ENCODE measurements at places on chromosomes 7 and 10.

GRCh38 chr7:89085580-89085979, 290.0 kb upstream of the TEX47 start:
- no peaks in the 10 kb centered on the region for H3K27me3 ChIP-seq
- H3K36me3 ChIP-seq, result no peaks in the 10 kb centered on the region
- H3K4me3 ChIP-seq, result no peak overlapping the region
- no peak for DNase-seq
- no peaks in the 10 kb centered on the region for H3K4me1 ChIP-seq

DNA sequence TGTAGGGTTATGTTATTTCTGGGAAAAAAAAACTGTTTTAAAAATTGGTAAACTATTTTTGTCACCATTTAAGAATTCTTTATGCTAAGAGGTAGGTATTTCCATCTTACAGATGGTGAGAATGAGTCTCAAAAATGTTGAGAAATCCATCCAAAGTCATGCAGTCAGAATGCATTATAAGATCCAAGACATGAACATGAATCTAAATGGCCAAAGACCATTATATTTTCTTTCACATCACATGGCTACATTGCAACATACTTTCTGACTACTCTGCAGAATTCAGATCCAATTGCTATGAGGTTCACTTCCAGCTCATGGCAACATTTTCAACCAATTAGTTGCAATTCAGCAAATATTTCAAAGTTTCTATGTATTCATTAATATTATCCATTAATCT, 181.2 kb downstream of the TWIST1 start:
- H3K27me3 ChIP-seq, result no peaks in the 10 kb centered on the region
- no peaks in the 10 kb centered on the region for H3K4me1 ChIP-seq
- H3K4me3 ChIP-seq, result no peak overlapping the region
- H3K36me3 ChIP-seq, result no peaks in the 10 kb centered on the region
- no peak overlapping the region for H3K27ac ChIP-seq

GRCh38 chr7:114843102-114843501, 78.8 kb upstream of the MDFIC start:
- H3K4me3 ChIP-seq, result no peak overlapping the region
- H3K27me3 ChIP-seq, result peaks cover 34% of the 10 kb centered on the region
- no peaks in the 10 kb centered on the region for H3K4me1 ChIP-seq
- peaks cover 1% of the 10 kb centered on the region for H3K36me3 ChIP-seq
- DNase-seq, result no peak

DNA sequence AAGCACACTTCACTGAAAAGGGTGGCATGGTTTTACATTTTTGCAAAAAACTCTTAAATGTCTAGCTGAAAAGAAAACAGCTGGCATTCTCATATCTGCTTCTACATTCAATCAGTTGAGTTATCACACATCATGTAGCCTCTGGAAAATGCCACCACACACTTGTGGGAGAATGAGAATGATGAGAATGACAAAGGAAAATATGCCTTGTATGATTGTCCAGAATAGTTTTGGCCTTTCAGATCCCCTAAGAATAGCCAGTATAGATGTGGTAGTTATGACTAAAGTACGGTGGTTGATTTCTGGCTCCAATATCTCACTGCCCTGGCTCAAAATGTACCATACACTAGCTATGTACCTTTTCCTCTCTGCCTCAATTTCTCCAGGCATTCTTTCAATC, 30.2 kb upstream of the FRMD4A start:
- H3K4me3 ChIP-seq, result no peak overlapping the region
- H3K27me3 ChIP-seq, result peaks cover 28% of the 10 kb centered on the region
- H3K4me1 ChIP-seq, result peaks cover 7% of the 10 kb centered on the region

DNA sequence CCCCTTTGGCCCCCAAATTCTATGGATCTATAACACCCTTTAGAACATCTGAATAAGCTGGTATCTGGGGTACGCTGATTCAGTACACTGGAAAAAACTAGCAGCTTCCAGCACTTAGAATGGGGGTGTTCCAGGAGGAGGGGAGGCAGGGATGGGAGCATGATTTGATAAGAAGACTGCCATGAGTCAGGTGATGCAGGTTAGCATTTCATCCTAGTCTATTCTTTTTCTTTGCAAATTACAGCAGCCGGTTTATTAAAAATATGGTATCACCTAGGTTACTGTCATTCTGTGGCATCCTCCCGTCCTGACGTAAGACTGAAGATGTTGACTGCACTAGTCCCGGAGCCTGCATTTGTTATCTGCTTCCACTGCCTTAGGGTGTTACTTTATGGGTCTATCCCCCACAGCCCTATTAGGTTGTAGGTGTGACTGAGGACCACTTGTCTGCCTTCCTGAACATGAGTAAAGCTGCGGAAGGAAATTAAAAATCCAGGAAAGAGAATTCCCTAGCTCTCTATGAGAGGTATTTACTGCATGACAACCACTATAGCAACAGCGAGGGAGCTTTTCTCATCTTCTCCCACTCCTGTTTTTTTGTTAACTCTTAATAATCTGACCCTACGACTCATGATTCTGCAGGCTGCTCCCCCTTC, 1.9 kb downstream of the HTR5A start:
- no peaks in the 10 kb centered on the region for H3K36me3 ChIP-seq
- peaks cover 6% of the 10 kb centered on the region for H3K4me1 ChIP-seq
- H3K27me3 ChIP-seq, result peaks cover 57% of the 10 kb centered on the region
- no peak overlapping the region for H3K27ac ChIP-seq
- no peak overlapping the region for H3K4me3 ChIP-seq

DNA sequence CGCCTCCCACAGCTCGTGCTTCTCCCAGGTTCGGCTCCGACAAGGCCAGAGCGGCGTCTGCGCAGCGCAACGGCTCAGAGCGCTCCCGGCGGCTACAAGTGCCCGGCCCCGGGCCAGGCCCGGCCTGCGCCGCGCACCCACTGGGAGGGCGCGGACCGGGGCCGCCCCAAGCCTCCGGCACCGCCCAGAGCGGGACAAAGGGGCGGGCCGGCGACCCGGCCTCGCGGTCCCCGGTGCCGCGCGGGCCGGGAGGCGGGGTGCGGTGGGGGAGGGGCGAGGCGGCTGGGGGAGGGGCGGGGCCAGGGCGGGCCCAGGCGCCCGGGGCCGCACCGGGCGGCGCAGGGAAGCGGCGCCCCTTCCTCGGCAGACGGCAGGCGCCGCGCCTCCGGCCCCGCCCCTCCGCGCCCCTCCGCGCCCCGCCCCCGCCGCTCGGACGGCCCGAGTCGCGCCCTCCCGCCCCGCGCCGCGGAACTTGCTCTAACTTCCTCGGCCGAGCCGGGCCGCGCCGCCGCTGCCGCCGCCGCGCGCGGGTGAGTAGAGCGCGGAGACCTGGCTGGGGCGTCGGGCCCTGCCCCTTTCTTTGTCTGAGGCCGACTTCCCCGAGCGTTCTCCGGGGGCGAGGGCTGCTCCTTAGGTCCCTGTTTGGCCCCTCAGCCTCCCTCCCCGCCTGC, at the start of gene TSPAN14:
Gene TSPAN14 (plus strand): TSS at position 469 of the 671 bp plus-strand sequence. CDS start 34,924 bp downstream, outside the sequence.
- H3K4me3 ChIP-seq, result peak within 1 kb of the TSS; percentile 84
- peak within 1 kb of the TSS; percentile 56 for H3K27ac ChIP-seq
- no peaks in the 10 kb centered on the region for H3K27me3 ChIP-seq
- peak; percentile 82 for DNase-seq

GRCh38 chr10:98453729-98454128, 7.0 kb upstream of the HPS1 start:
- no peak for DNase-seq
- peaks cover 33% of the 10 kb centered on the region for H3K27me3 ChIP-seq
- no peak overlapping the region for H3K27ac ChIP-seq
- no peaks in the 10 kb centered on the region for H3K36me3 ChIP-seq
- H3K4me3 ChIP-seq, result no peak overlapping the region

GRCh38 chr7:79130715-79131114, 322.8 kb downstream of the MAGI2 start:
- H3K36me3 ChIP-seq, result no peaks in the 10 kb centered on the region
- no peak overlapping the region for H3K27ac ChIP-seq
- H3K4me1 ChIP-seq, result no peaks in the 10 kb centered on the region
- no peaks in the 10 kb centered on the region for H3K27me3 ChIP-seq

DNA sequence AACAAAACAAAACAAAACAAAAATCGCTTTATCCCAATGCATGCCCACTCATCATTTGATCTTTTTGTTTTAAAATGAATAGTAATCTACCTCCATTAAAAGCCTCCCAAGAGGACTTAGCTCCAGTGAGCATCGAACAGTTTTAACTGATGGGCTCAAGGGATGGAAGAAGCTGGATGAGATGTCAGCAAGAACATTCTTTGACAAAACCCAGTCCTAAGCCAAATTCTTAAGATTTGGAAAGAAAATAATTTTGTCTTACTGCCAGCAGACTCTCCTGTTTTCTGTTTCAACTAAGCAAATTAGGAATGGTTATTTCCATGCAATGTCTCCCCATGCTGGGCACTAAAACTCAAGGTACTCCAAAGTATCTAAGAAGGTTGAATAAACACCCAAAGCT, 127.3 kb downstream of the RNLS start:
- H3K36me3 ChIP-seq, result no peaks in the 10 kb centered on the region
- no peak overlapping the region for H3K27ac ChIP-seq
- DNase-seq, result no peak

DNA sequence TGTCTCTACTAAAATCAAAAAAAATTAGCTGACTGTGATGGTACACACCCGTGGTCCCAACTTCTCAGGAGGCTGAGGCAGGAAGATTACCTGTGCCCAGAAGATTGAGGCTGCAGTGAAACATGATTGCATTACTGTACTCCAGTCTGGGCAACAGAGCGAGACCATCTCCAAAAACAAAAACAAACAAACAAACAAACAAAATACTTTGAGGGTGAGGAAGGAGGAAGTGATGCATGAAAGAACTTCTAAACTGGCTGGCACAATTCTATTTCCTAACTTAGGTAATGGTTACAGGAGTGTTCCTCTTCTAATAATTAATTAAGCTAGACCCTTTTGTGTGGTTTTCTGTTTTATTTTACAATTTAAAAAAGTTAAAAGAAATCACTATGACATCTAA, 15.5 kb downstream of the WAPL start:
- H3K27me3 ChIP-seq, result no peaks in the 10 kb centered on the region
- no peak overlapping the region for H3K4me3 ChIP-seq
- peaks cover 34% of the 10 kb centered on the region for H3K4me1 ChIP-seq
- H3K27ac ChIP-seq, result no peak overlapping the region

DNA sequence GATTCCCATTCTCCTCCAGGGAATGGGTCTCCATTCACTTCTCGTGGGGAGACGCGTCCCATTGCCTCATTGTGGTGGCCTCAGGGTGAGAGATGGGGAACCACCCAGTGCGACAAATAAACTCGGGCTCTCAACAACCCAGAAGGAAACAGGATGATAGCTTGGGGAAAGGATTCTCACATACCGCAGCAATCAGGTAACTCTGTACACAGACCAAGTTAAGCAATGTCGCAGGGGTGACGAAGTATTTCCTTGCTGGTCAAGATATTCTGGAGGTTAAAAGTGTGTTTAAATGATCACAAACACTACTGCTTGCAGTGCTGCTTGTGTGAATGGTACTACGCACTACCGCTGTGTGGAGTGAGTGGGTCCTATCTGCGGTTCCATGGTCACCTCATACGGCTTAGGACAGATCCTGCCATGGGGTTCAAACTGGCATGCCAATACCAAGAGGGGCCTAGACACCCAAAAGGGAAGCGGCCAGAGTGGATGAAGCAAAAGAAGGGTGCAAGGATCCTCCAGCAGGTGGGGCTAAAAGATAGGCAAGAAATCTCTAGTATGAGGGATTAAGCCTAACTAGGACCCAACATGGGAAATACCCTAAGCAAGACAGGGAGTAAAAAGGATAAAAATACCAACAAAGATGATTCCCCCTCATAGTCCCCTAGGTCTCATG, 143.8 kb upstream of the TMEM106B start:
- H3K4me1 ChIP-seq, result peaks cover 18% of the 10 kb centered on the region
- no peak overlapping the region for H3K27ac ChIP-seq
- H3K27me3 ChIP-seq, result no peaks in the 10 kb centered on the region
- peak; percentile 59 for DNase-seq

DNA sequence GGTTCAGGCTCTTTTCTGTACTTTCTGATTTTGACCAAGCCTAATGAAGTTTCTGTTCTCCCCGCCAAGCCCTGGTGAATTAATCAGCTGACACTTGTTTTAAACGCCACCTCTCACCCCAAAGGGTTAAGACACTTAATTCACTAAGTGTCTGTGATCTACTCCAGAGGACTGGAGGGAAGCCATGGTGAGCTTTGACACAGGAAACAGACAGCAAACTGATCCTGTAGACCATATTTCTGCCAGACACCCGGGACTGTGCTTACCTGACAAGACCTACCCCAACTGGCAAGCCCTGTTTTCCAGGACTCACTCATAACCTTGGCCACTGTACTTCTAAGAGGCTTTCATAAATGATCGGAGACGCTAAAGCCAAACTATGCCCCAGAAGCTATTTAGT, 126.0 kb downstream of the STRA8 start:
- DNase-seq, result no peak

DNA sequence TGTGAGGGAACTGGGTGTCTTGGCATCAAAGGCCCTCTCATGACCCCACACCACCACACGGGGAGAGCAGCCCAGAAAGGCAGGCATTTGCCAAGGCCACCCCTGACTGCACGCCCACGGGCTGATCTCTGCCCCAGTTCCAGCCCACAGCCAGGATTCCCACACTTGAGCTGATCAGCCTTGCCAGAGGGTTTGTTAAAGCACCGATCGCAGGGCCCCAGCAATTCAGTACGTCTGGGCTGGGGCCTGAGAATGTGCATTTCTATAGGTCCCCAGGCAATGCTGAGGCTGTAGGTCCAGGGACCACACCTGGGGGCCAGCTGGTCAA, 103.9 kb downstream of the TNS3 start:
- DNase-seq, result no peak
- H3K27me3 ChIP-seq, result no peaks in the 10 kb centered on the region
- H3K4me3 ChIP-seq, result no peak overlapping the region
- no peak overlapping the region for H3K27ac ChIP-seq
- H3K36me3 ChIP-seq, result no peaks in the 10 kb centered on the region

- no peak overlapping the region for H3K27ac ChIP-seq
- no peak for DNase-seq
- H3K27me3 ChIP-seq, result peaks cover 18% of the 10 kb centered on the region
- no peaks in the 10 kb centered on the region for H3K36me3 ChIP-seq
- H3K4me1 ChIP-seq, result peaks cover 4% of the 10 kb centered on the region
Observed at GRCh38 chr7:151882734-151883133, 5.8 kb upstream of the PRKAG2 start.

- no peaks in the 10 kb centered on the region for H3K36me3 ChIP-seq
- H3K27ac ChIP-seq, result no peak overlapping the region
- no peak for DNase-seq
- H3K27me3 ChIP-seq, result no peaks in the 10 kb centered on the region
- H3K4me3 ChIP-seq, result no peak overlapping the region
Observed at GRCh38 chr7:17103170-17103569, 195.3 kb upstream of the AHR start.

DNA sequence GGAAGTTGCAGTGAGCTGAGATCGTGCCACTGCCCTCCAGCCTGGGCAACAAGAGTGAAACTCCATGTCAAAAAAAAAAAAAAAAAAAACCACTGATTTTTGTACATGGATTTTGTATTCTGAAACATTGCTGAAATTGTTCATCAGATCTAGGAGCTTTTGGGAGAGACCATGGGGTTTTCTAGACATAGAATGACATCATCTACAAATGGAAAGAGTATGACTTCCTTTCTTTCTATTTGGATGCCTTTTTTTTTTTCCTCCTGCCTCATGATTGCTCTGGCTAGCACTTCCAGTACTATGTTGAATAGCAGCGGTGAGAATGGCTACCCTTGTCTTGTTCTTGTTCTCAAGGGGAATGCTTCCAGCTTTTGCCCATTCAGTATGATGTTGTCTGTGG, 89.1 kb downstream of the ANLN start:
- H3K27me3 ChIP-seq, result no peaks in the 10 kb centered on the region
- no peak overlapping the region for H3K27ac ChIP-seq
- no peak for DNase-seq
- no peak overlapping the region for H3K4me3 ChIP-seq
- peaks cover 24% of the 10 kb centered on the region for H3K36me3 ChIP-seq
- peaks cover 31% of the 10 kb centered on the region for H3K4me1 ChIP-seq
